Aorta (tissue), 5 donors: ENCODE measurements at places on chromosomes 12 and 14. TPM values are rescaled to one million over a fixed set of nuclear protein-coding genes. Genes with fewer than 3 reads are reported as not detected.

GRCh38 chr12:48986720-48987291 lies 8.7 kb downstream of the WNT1 start:
- H3K36me3 ChIP-seq: no peaks in the 10 kb centered on the region
- no peak overlapping the region for H3K27ac ChIP-seq
- no peaks in the 10 kb centered on the region for H3K4me1 ChIP-seq
- H3K27me3 ChIP-seq: no peaks in the 10 kb centered on the region

DNA sequence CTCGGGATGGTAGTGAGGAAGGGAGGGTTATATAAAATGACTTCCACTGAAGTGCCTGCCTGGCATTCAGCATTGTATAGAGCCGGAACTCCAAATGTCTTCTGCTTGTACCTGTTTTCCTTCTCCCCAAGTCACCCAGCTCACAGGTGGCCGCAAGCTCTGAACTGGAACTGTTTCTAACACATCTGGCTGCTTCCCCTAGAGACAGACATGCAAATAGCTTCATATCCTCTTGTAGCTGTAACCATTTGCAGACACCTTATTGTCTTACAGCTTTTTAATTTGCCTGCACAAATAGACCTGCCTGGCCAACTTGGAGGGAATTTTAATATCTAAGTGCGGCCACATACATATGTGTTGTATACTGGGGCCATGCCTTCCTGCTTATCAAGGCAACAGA lies 126.0 kb downstream of the CHST11 start:
- H3K4me3 ChIP-seq: no peak overlapping the region
- DNase-seq: no peak
- no peak overlapping the region for H3K27ac ChIP-seq
- H3K4me1 ChIP-seq: no peaks in the 10 kb centered on the region
- no peaks in the 10 kb centered on the region for H3K27me3 ChIP-seq

DNA sequence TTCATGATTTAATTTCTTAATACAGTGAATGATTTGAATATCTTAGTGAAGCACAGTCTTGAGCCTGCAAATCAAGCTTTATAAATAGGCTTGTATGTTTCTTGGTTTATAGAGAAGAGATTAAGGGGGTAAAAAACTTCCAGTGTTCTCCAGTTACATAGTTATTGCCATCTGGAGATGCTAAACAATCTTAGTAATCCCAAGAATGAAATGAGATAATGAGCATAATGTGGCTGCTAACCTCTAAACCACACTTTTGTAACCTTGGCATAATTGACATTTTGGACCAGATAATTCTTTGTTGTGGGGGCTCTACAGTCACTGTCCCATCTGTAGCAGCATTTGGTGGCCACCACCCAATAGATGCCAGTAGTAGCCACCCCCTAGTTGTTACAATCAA lies 316.8 kb downstream of the CCDC91 start:
- no peaks in the 10 kb centered on the region for H3K4me1 ChIP-seq
- H3K27me3 ChIP-seq: no peaks in the 10 kb centered on the region
- no peak overlapping the region for H3K4me3 ChIP-seq
- no peak for DNase-seq

DNA sequence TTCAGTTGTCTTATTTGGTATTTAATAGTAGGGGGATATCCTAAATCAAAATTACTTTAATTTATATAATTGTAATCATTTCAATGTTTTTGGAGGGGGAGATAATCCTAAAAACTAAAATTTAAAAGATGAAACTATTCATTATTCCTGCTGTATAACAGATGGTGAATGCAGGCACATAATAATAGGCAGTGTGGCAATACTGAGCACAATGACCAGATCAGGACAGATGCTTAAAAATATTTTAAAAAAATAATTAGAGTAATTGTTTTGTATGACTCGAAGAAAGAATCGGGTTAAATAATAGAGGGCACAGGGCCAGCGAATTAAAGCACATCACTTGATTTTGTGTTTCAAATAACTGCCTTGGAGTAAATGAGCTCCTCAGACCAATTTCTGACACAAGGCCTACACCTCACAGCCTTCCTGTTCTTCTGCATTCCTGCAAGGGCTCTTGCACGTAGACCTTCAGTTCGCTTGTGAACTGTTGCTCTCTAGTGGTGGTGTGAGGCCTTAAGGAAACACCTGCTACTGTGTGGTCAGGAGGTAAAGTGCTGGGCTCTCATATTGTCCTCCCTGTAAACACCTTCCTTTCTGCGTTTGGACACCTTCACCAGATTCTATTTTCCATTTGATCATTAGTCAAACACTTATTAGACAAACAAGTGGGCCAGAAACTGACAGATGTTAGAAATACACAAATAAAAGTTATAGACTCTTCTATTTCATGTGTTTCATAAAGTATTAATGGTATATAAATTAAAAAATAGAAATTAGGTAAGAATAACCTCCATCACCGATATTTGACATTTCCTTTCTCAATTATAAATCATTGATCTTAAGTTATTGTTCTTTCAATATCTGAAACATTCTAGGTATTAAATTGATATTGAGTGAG lies 29.3 kb upstream of the KLRF1 start:
- H3K4me3 ChIP-seq: no peak overlapping the region
- peaks cover 1% of the 10 kb centered on the region for H3K4me1 ChIP-seq
- no peak overlapping the region for H3K27ac ChIP-seq
- H3K36me3 ChIP-seq: no peaks in the 10 kb centered on the region
- no peak for DNase-seq

GRCh38 chr14:35482994-35483515 lies 50.9 kb upstream of the INSM2 start:
- no peaks in the 10 kb centered on the region for H3K27me3 ChIP-seq
- no peak overlapping the region for H3K27ac ChIP-seq
- no peak for DNase-seq
- H3K4me3 ChIP-seq: no peak overlapping the region

DNA sequence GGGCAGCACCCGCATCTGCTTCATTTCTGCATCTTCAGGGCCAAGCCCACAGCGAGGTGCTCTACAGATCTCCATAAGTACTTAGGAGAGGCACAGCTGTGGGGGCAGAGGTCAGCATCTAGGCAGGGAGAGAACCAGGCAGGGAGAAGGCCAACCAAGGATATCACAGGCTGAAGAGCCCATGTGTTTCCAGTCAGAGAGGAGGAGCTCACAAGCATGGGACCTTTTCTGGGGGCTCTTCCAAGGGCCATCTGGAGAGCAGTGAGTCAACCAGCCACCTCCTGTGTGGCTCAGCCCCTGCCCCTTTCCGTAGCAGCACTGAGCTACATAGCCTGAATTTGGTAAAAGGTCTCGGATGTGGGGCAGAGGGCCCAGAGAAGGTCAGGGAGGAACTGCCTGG lies 78.5 kb downstream of the ARL6IP4 start:
- no peak overlapping the region for H3K4me3 ChIP-seq
- H3K4me1 ChIP-seq: peaks cover 3% of the 10 kb centered on the region
- H3K27me3 ChIP-seq: no peaks in the 10 kb centered on the region
- no peak overlapping the region for H3K27ac ChIP-seq

The CYP46A1 gene
- total RNA-seq: 3.7 TPM

The CHFR gene
- total RNA-seq: 53.4 TPM

The FOXN4 gene
- not detected for total RNA-seq
